ENCODE measurements at places on chromosomes 2 and 18. TPM values are rescaled to one million over a fixed set of nuclear protein-coding genes. Genes with fewer than 3 reads are reported as not detected.

DNA sequence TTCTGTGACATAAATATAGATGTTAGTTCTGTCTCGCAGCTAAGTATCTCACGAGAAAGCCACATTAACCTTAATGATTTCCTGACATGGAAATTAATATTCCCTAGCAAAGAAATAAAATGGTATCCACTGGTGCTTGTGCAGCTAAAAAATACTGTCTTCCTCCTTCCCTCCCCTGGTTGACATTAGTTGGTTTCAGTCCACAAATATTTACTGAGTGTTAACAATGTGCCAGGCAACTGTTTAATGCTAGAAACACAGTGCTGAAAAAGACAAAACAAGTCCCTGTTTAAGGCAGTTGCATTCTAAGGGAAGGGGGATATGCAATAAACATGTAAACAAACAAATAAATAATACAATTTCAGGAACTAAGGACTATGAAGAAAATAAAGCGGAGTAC is 44.2 kb upstream of the VPS54 start:
- DNase-seq: no peak

The MOGAT1 gene
- not detected for total RNA-seq

The MC4R gene
- total RNA-seq: not detected

- DNase-seq: no peak
These were observed 39.3 kb upstream of the NARS1 start for GRCh38 chr18:57660961-57661360.

The TTC32 gene
- 33.4 TPM for total RNA-seq

The DNAH7 gene
- total RNA-seq: 0.37 TPM

The MYCN gene
- 0.37 TPM for total RNA-seq

DNA sequence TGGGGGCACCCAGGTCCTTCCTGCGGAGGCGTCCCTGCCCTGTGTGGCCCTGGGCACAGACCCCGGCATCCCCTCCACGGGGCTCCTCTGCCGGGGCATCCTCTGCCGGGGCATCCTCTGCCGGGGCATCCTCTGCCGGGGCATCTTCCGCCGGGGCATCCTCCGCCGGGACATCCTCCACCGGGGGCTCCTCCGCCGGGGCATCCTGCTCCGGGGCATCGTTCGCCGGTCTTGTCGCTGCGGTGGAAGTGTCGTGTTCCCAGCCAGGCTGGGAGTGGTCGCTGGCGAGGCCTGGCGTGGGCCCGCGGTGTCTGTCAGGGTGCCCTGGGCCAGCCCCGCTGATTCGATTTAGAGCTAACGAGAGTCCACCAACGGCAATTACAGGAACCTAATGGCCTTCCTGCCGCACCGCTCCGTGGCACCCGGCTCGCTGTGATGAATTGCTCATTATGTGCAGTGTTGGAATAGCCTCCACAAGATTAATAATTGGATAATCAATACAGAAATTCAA is 115.1 kb downstream of the NFATC1 start:
- no peak for DNase-seq

DNA sequence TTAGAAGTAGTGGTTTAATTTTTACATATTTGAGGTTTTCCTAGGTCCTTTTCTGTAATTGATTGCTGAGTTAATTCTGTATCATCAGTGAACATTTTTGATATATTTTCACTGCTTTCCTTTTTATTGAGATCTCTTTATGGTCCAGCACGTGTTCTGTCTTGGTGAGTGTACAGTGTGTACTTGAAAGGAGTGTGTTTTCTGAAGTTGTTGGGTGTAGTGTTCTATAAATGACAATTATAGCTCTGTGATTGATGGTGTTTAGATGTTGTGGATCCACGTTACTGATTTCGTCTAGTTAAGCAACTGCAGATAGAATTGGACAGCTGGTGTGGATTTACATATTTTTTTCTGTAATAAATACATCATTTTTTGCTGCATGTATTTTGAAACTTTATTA is 32.7 kb downstream of the AGFG1 start:
- DNase-seq: no peak

Measured in T-helper 17 cell (primary cell).